ENCODE measurements at places on chromosomes 1 and 21.
A peak's percentile ranks its signal among the peaks of the same experiment; 100 is the strongest.

DNA sequence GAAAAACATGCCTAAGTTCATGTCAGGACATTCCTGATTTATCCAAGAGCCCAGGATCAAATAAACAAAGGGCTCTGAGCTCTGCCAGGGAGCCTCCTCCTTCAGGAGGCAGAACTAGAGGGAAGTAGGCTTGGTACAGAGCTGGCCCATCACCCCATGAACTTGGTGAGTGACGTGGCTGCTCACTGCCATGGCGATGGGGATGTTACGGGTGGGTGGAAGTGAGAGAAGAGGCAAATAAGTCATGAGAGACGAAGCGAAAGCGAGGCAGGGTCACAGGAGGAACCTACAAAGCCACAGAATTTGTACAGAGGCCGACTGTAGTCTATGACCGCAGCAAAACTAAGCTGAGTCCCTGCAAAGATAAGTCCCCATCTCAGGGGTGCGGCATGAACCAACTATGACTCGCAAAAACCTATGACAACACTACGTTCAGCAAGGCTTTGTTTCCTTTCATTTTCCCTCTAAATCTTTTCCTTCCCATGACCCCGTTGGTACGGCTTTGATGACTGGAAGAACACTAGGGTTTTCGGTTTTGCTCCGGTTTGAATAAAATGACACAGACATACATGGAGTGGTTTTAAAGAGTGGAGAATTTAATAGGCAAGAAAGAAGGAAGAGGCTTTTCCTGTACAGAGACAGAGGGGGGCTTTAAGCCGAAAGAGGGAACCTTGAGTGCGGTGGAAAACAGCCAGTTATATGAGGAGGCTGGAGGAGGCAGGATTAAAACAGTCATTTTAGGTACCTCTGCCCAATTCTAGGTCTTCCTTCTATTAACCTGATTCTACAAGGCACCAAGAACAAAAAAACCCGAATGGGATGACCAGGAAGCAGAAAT, 74.1 kb downstream of the CD46 start:
- peak; percentile 69 for DNase-seq

DNA sequence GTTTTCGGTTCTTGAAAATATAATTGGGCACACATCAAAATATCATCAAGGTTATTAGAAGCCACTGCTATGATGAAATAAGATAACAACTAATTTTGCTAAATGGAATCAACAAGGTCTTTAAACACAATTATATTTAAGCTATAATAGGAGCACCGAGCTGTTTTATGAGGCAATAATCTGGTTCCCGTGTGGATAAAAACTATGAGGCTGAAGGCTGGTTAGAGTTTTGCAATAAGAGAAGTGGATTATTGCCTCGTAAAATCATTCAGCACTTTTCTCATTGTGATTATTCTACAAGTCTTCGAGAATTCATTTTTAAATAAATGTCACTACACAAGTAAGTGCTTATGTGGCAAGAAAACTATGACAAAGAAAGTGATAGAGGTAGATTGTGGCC, 975.7 kb upstream of the ADGRL2 start:
- no peak for DNase-seq

DNA sequence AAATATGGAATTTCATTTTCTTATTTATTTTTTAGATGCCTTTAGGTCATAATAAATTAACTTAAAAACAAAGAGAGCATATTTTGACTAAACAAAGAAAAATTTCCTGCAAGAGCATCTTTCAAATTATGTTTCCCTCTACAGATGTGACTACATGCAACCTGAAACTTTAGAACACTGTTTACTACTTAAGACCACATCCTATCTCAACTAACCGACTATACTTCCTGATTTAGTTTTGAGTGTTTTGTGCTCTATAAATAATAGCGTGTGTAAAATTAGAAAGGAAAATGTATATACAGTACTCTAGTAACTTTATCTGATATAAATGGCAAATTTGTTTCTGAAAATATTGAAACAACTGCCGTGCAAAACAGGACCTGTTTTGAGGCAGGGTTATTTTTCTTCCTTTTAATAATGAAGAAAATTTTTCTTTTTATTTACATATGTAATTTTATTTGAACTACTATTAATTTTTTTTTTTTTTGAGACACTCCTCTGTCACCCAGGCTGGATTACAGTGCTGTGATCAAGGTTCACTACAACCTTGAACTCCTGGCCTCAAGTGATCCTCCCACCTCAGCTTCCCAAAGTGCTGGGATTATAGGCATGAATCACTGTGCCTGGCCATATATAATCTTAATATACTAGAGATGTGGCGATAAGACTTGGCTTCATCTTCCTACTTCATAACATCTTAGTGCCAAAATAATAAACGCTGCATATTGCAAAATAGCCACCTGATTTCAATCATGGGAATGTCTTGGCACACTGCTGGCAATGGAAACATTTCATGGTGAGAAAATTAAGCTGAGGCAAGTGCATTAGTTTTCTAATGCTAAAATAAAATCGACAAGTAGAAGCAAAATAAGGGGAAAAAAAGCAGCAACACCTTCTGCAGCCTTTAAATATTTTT, 12.3 kb downstream of the ZRANB2 start:
- no peak for DNase-seq

DNA sequence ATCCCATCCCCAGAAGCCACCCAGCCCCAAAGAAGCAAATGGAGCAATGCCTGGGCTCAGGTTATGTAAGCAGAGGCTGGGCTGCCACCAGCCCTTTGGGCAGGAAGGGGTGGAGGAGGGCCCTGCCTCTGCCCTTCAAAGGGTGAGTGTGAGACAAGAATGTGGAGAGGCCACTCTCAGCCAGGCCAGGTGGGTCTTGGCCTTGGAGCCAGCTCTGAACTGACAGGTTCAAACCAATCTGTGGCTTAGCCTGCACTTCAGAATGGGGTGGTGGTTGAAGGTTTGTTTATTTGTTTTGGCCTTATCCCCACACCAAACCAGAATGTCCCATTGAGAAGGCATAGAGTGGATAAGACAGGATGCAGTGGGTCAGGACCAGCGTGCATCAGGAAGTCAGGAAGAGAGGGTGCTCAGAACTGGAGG, 29.8 kb downstream of the C1orf116 start:
- no peak for DNase-seq

DNA sequence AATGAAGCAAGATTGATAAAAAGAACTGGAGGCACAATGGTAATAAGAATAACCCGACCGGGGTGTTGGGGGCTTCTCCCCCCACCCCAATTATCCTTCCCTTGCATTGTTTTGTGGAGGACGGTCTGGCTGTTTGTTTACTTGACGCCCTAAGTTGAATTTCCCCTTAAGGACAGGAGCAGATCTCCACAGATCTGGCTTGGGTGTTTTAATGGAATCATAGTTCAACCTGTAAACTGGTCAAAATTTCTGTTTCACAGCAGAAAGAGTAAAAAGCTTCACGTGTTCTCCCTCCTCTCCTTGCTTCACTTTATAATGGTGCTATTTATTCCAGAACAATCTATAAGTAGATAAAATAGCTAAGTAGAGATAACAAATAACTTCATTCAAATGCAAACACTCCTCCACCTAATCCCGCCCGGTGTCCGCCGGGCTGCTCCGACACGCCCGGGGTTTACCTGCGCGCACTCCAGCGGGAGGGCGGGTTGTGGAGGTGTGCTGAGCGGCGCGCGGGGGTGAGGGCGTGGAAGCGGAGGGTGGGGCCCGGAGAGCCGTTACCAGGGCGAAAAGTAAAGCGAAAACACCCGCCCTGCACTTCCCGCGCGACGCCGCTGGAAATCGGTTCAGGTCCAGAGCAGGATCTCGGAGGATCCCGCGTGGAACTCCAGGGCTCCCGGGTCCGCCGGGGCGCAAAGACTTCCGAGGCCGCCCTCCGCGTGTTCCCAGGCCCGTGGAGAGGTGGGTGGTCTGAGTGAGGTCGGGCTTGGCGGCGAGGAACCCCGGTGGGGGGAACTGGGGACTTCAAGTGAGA, 2.0 kb upstream of the ATF3 start:
- peak; percentile 31 for DNase-seq

DNA sequence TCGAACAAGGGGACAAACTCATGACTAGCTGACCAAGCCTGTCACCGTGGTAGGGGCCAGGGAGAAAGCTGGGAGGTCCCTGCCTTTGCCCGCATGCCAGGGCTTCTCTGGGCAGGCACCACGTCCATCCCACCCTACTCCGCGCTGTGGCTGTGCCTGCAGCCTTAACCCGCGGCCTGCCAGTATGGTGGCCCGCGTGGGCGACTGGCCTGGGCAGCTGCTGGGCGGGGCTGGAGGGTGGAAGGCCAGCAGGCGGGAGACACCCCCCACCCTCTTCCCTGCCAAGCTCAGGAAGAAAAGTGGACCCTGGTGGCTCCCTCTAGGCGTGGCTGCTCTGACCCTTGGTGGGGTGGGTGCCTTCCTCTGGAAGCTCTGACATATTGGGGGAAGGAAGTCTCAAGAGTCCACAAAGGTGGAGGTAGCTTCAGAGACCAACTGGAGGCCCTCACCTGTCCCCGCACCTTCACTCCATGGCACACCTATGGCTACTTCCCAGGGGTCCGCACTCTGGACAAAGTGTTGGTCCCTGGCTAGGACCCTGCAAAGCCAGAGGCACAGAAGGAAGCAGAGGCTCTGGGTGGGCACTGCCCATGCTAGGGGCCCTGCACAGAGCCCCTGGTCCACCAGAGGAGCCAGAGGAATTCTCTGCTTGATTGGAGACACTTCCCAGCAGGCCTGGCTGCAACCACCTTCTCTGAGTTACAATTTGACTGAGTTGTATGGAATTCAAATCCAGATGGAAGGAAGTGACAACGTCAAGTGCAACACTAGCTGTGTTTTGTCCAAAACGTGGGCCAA, 3.3 kb upstream of the SKI start:
- no peak for DNase-seq
